ENCODE measurements at places on chromosomes 1 and 21.

DNA sequence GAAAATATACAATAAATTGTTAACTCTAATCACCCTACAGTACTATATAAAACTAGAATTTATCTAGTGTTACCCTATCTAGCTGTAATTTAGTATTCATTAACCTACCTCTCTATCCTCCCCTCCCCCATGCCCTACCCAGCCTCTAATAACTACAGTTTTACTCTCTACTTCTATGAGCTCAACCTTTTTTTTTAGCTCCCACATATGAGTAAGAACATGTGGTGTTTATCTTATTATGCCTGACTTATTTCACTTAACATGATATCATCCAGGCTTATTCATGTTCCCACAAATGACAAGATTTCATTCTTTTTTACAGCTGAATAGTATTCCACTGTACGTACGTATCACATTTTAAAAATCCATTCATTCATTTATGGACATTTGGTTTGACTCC, 46.0 kb upstream of the WARS2 start:
- no peak for DNase-seq

DNA sequence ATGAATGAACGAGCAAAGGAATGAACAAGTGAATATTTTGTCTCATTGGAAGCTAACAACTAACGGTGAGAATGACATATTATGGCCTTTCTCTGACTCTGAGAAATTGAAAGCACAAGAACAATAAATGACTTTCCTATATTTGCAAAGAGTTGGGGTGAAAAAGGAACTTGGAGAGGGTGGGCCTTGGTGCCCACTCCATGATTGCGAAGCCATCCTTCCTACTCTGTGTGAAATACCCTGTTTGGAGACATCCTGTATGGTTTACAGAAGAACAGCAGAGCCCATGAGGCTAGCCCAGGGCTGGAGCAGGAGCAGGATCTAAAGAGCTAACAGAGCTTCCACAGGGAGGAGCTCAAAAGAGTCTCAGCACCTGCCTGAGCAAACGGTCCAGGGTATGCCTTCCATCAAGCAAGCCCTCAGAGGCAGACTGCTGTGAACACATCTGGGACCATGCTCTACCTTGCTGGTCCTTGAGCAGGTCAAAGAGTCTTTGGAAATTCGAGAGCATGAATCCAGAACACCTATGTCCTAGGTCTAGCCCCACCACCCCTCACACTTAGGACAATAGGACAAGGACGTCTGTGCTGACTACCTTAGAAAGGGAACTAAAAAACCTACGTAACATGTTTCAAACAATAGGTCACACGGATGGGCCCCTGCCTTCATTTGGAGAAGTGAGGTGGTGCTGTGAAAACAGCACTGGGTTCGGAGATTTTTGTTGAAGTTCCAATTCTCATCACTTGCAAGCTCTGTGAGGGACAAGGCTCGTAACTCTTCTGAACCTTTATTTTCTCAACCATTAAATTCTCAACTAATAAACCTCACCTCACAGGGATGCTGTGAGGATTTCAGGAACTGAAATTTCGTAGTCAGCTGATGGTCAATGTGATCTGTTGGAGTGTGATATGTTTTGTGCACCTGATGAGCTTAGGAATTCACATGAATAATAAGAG, 377.4 kb downstream of the RRAGC start:
- DNase-seq = peak; percentile 34

GRCh38 chr1:79588719-79589118, 582.2 kb upstream of the ADGRL4 start:
- DNase-seq = no peak

- no peak for DNase-seq
Measured at GRCh38 chr1:216193839-216194443, 229.3 kb downstream of the USH2A start.

- no peak for DNase-seq
Measured at GRCh38 chr1:23727362-23727811, 15.9 kb upstream of the ELOA start.

All from osteocyte (in vitro differentiated cells).